ENCODE measurements at places on chromosomes 5 and 9.

- DNase-seq = no peak
Observed at GRCh38 chr9:26399556-26399955, 493.0 kb downstream of the CAAP1 start.

DNA sequence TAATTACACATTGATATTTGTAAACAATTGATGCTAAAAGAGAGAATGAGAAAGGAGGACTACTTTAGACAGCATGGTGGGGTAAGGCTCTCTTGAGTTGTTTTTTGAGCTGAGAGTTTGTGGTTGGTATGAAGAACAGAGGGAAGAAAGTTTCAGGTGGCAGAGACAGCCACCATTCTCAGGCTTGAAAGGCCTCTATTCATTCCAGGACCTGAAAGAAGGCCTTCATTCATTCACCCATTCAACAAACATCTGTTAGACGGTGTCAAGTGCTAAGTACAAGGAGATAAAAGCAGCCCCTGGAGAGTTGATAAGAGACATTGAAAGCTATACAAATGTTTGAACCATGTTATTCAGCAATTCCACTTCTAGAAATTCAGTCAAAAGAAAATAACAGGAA lies 21.7 kb upstream of the ADAM19 start:
- no peak for DNase-seq

DNA sequence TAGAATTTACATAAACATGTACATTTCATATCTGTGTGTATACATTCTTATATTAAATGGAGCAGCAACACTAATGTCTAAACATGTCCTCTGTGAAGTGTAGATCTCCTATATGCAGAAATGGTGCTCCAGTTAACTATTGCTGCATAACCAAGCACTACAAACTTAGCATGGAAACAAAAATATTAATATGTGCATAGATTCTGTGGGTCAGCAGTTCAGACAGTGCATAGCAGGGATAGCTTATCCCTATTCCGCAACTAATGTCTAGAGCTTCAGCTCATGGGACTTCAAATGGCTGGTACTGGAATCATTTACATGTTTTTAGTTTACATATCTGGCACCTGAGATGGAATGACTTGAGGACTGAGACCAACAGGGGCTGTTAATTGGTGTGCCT lies 652.1 kb downstream of the TLE4 start:
- DNase-seq = no peak

DNA sequence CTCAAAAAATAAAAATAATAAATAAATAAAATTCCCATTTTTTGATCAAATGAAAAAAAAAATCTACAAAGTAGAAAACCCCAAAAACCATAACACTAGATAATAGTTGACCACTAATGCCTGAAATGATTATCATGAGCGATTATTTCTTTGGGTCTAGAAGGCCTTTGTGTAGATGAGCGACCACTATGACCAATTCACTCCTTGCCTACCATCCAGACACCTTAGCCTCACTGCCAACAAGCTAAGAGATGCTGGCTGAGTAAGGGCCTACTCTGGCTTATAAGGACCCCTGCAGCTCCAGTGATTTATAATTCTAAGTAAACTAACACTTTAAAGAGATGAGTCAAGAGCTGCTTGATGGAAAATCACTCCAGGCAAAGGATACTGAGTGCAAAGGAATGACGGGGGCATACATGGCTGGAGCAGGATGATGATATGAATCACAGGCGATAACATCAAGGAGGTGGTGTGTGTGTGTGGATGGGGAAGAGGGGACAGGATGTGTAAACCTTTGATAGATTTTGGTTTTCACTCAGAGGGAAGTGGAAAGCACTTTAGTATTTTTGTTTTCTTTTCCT lies 4.8 kb upstream of the F2RL1 start:
- no peak for DNase-seq
